ENCODE measurements at places on chromosomes 7 and 10.
A peak's percentile ranks its signal among the peaks of the same experiment; 100 is the strongest.

GRCh38 chr7:150686030-150686631, 625 bp downstream of the GIMAP2 start:
- no peak for DNase-seq

- no peak for DNase-seq
Measured at GRCh38 chr10:132925071-132925561, 17.3 kb downstream of the CFAP46 start.

DNA sequence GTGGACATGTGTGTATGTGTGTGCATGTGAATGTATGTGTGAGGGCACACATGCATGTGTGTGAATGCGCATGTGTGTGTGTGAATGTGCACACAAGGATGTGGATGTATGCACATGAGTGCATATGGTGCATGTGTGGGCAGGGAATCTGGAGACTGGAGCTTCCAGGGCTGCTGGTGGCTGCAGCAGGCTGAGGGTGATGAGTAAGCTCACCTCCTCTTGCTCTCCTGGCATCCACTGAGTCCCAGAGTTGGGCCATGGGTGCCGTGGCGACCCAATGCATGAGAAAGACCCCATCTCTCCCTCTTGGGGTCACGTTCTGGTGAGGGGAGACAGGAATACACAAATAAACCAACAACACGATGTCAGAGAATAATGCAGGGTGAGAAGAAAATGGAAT, 33.3 kb upstream of the COL13A1 start:
- DNase-seq: no peak

DNA sequence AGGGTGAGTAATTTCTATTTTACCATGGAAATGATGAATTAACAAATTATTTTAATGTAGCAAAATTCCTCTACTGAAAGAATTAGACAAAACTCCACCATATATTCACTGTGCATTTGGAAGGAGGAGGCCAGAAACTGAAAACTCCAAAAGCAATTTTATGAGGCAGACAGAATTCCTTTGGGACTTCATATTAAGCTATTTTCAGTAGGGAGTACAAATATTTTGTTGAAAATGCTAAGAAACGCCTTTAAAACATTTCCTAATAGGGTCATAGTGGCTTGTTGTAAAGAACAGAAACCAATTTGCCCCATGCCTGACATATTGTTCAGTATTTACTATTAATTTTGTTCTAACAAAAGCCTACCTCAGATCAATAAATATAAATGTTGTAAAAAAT, 117.8 kb downstream of the TES start:
- DNase-seq: no peak

DNA sequence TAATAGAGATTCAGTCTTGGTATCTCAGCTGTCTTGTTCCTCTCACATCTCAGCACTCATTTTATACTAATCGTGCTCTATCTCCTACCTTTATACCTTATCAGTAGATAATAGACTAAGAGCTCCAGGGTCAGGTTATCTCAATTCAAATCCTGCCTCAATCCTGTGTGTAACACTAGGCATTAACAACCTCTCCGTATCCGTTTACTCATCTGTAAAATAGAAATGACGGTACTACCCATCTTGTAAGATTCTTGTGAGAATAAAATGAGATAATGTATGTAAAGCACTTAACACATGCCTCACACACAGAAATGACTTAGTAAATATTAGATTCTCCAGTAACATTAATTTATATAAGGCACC, 622 bp upstream of the P4HA1 start:
- DNase-seq: no peak

DNA sequence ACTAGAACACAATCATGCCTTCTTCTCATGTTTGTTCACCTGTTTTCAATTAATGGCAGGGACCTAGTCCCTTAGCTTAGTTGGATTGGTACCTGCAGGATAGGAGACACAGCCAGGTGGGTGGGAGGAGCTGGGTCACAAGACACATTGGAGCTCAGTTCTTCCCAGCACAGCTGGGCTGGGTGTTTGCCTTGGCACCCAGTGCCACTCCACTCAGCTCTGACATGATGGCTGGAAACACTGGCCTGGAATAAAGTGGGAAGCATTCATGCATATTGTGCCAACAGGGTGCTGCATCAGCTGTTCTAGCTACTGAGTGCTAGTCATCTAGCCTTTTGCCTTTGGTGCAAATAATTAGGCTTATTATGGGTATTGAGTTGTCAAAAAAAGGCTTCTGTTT, 226.1 kb downstream of the PTEN start:
- DNase-seq: no peak

DNA sequence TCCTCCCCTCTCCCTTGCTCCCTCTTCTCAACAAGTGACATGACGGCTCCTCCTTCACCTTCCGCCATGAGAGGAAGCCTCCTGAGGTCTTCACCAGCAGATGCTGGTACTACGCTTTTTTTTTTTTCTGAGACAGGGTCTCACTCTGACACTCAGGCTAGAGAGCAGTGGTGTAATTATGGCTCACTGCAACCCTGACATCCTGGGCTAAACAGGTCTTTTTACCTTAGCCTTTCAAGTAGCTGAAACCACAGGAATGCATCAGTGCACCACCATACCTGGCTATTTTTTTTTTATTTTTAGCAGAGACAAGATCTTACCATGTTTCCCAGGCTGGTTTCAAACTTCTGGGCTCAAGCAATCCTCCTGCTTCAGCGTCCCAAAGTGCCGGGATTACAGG, 43.6 kb downstream of the MDH2 start:
- DNase-seq: no peak

DNA sequence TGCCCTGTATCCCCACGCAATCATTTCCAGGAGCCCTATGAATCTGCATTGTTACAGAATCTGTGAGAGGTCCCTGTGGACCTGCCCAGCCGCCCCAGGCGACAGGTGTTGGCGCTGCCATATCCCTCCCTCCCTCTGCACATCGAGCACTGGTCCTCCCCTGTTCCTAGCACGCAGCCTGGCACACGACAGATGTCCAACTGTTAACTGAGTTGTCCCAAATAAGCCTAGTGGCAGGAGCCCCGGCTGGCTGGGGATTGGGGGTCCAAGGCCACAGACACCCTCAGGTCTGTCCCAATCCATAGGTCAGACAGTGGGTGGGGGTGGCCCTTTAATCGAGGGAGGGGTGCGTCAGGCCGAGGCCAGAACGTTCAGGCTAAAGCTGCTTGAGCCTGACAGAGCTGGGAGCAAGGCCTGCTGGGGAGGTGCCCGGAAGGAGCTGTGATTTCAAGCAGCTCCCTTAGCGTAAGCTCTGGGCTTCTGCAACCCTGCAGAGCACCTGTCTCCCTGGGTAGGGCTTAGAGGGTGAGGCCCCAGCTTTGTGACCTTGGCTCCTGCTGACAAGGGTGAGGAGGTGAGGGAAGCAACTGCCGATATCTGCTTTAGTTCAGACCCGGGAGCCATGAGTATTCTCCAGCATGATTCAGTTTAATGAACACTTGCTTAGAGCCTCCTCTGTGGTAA, 40.1 kb downstream of the ADRA2A start:
- DNase-seq: no peak

GRCh38 chr10:85464336-85464735, 902.3 kb downstream of the GRID1 start:
- DNase-seq: no peak

- peak; percentile 75 for DNase-seq
Measured at GRCh38 chr10:52883996-52884871, 111.7 kb upstream of the MBL2 start.

- DNase-seq: no peak
Measured at GRCh38 chr10:88291289-88292184, 291.6 kb downstream of the RNLS start.

- DNase-seq: no peak
Measured at GRCh38 chr10:88150339-88150738, 286.9 kb downstream of the PTEN start.

DNA sequence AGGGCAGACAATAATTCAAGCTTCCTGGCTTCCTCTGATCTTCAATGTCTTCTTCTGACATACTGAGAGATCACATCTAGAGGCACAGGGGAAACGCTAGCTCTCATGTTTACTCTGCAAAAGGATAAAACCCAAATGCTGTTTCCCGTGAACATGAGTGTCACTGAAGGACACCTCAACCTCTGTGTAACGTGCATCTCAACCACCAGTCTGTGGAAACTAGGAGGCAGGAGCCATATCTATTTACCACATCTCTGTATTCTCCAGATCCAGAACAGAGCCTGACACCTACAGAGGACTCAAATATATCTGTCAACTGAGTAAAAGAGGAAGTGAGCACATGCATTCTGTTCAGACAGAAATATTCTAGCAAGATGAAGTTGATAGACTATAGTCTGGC, 140.3 kb upstream of the TARP start:
- no peak for DNase-seq

GRCh38 chr10:5971315-5971832, 6.0 kb downstream of the IL15RA start:
- DNase-seq: no peak

DNA sequence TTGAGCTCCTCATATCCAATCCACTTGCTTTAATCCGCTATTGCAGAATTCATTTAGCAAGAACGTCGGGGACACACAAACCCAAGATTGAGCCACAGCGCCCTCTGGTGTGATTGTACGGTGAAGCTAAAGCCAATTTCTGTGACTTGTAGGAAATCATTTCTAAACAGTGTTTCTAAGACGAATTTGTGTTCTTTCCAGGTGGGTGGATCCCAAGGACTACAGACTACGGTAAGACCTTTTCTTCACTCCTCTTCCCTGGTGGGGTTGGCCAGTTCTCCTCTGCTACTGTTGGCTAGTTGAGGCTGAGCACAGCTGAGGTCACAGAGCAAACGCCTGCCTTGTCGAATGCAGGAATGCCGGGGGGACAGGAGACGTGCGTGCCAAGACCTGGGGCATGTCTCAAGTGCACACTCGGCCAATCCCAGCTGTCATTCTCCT, 5.2 kb downstream of the DMBT1 start:
- peak; percentile 59 for DNase-seq

- DNase-seq: no peak
Measured at GRCh38 chr10:45592432-45592831, 80.1 kb downstream of the ZFAND4 start.

DNA sequence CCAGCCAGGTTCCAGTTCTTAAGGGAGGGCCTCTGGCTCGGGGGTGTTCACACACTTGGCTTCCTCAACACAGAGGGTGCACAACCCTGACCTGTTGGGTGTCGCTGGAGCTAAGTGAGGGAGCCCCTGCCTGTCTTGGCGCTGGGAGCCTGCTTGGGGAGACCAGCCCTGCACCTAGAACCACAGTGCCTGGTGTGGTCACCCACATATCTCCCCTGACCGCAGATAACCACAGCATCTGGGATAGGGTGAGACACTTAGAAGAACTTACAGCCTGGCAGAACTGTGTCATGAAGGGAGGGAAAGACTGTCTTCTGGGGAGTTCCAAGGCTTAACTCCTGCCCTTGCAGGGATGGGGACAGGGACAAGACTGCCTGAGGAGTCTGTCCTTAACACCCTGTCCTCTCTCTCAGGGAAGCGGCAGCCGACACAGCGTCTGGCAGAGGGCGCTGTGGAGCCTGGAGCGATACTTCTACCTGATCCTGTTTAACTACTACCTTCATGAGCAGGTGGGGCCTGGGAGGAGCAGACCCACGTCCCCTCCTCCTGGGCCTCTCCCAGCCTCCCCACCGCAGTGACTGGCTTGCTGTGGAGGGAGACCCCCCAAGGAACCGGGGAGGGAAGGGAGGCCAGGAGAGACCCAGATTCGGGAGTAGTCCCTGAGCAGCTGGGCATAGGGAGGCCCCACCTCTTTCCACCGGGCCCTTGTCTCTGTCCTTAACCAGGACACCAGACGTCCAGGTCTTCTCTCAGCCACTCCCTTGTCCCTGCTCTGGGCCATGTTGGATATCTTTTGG, 59.0 kb downstream of the PALD1 start:
- DNase-seq: no peak

DNA sequence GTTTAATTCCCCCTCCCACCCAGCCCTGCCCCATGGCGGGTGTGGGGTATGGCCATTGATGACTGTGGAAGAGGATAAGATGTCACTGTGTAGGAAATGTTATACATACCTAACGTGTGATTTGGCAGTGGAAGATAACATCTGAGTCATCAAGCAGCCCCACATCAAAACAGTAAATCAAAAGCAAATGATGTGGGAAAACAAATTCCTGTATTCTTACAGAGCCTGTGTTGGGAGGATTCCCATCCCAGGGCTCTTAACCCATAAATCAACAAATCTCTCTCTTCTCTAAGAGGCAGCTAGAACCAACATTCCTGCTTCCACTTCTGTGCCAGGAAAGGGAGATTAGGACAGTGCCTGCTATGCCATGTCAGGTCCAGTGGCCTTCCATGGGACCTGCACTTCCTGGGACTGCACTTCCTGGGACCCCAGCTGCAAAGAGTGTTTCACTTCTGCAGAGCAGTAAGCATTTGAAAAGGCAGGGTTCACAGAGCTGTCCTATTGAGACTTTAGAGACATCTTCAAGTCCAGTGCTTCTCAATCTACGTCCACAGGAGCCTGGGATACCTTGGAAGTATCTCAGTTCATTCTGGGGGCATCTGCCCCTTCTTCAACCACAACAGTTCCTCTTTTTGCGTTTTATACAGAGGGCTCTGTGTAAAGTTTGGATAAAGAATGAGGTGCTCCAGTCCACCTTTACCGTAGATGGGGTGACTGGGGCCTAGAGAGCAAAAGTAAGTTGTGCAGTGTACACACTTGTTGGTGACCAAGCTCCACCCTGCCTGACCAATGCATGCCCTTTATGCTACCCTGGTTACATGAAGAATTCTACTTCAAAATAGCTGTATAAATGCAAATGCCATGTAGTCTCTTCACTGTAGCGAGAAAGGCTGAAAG, 45.7 kb downstream of the ATXN7L1 start:
- DNase-seq: peak; percentile 28

GRCh38 chr10:78942091-78942501, 126.7 kb upstream of the ZMIZ1 start:
- no peak for DNase-seq

- DNase-seq: no peak
Measured at GRCh38 chr10:65940816-65941662, 984.8 kb upstream of the LRRTM3 start.

DNA sequence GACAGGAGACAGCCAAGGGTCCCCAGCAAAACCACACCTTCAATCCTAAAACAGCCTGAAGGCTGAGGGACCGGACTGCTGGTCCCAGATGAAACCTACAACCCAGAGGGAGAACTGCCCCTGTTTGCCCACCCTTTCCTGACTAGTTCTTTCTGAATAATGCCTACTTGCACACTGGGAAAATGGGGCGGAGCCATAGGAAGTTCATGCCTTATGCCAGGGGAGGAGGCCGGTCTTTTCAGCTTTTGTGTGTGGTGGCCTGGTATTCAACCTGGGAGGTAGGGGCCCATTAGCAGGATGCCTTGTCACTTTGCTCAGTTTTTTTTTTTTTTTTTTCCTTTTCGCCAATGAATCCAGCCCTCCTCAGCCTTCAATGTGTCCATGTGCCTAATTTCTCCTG, 20.7 kb downstream of the TOMM7 start:
- DNase-seq: no peak

GRCh38 chr7:65475734-65476319, 102.2 kb downstream of the ZNF92 start:
- DNase-seq: no peak

DNA sequence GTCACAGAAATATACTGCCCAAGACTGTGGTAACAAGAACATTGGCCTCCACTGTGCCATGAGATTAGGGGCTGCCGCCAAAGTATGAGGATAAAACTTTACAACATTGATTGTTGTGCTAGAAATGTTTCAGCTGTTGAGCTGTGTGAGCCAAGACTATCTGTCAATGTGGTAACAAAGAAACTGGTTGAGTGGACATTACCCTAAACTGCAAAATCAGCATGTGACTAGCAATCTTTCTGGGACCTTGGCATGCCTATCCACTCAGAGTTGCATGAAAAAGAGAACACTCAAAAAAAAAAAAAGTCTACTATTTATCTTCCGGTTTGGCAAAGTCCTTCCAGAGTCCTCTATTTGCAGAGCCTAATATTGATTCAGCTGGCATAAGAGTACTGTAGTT, 605.6 kb upstream of the CNTNAP2 start:
- DNase-seq: no peak

GRCh38 chr7:50282813-50283605, 21.5 kb upstream of the IKZF1 start:
- no peak for DNase-seq

All from T1000 (cell line).